Osteoblast (primary cell): ENCODE measurements at places on chromosomes 13 and 19. TPM values are rescaled to one million over a fixed set of nuclear protein-coding genes. Genes with fewer than 3 reads are reported as not detected.

DNA sequence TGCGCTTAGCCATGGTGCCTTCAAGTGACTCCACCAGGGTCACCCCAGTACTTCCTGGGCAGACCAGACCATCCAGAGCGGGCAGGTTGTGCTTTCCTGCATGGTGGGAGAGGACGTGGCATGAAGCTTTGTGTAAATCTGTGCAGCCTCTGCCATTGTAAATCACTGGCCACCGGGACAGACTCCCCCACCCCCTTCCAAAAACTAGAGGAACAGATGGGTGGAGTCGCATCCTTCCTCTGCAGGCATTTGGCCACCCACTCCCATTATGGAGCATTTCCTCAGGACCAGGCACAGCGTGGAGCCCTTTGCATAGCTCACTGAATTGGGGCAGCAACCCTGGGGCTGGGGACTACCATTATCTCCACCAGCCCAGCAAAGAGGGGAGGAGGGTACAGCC, 8.2 kb downstream of the BCKDHA start:
- H3K27ac ChIP-seq: no peak overlapping the region
- no peaks in the 10 kb centered on the region for H3K36me3 ChIP-seq
- H3K4me1 ChIP-seq: peaks cover 8% of the 10 kb centered on the region
- DNase-seq: no peak
- no peaks in the 10 kb centered on the region for H3K27me3 ChIP-seq
- H3K4me3 ChIP-seq: no peak overlapping the region

- H3K4me1 ChIP-seq: peaks cover 4% of the 10 kb centered on the region
- H3K4me3 ChIP-seq: no peak overlapping the region
- peaks cover 6% of the 10 kb centered on the region for H3K36me3 ChIP-seq
Observed at GRCh38 chr13:41858780-41859179, 102.1 kb downstream of the VWA8 start.

Gene NCR1
- total RNA-seq: 0.36 and 0.59 TPM in 2 replicates

DNA sequence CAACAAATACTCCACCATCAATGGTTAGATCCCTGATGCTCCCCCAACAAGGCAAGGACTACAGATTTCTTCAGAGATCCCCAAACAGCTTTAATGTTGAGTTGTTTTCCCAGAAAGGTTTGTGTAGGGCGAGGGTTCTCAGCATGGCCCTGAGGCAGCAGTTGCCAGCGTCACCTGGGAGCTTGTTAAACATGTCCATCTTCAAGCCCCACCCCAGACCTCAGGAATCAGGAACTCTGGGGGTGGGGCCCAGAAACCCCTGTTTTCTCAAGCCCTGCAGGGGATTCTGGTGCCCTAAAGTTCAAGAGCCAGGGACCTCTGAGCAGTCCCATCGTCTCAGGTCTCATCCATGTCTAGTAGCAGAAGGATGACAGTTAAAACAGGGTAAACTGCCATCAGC, 9.6 kb downstream of the EFNB2 start:
- H3K4me3 ChIP-seq: no peak overlapping the region
- no peak for DNase-seq
- peaks cover 3% of the 10 kb centered on the region for H3K36me3 ChIP-seq
- no peak overlapping the region for H3K27ac ChIP-seq

Gene SPART
- total RNA-seq: 102 and 112 TPM in 2 replicates

Gene ADM5
- total RNA-seq: under 0.01 and 0.29 TPM in 2 replicates

DNA sequence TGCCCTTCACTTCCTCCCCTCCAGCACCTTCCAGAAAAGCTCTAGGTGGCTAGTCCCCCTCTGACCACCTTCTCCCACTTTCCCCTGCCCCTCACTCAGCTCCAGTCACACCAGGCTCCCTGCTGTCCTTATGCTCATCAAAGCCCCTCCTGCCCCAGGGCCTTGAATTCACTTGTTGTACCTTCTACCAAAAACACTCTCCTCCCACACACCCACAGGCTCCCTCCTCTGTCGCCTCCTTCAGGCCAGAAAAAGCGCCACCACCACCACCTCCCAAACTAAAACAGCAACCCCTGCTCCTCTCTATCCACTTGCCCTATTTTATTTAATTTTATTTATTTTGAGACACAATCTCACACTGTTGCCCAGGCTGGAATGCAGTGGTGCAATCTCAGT, 4.8 kb upstream of the CEACAM16 start:
- H3K27ac ChIP-seq: no peak overlapping the region
- H3K4me3 ChIP-seq: no peak overlapping the region
- peak; percentile 58 for DNase-seq
- H3K36me3 ChIP-seq: no peaks in the 10 kb centered on the region
- H3K4me1 ChIP-seq: peaks cover 14% of the 10 kb centered on the region
- H3K27me3 ChIP-seq: no peaks in the 10 kb centered on the region

DNA sequence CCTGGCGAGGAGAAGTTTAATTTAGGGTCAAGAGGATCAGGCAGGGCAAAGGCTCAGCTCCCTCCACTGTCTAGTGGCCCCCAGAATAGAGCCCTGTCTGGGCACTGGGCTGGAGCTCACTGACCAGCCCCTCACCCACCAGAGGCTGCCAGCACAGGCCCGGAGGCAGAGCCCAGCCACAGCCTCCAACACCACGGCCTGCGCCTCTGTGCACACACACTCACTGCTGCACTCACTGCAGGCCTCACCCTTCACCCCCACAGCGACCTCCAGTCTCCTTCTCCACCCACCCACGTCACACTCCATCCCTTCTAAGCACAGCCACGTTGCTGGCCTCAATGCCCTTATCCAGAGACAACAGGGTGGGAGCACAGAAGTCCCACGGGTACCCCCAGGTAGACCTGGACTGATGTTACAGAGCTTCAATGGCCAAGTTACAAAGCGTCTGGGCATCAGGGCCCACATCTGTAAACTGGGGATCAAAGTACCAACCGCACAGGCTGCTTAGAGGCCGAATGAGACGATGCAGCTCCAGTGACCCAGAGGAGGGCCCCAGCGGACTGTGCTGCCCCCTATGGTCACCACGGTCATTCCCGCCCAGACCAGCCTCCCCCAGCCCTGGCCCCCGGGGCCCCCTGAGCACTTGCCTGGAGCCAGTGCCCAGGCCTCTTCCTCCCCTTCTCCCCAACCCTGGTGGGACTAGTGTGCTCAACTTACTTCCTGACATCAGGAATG, 4.5 kb upstream of the PRKD2 start:
- H3K4me3 ChIP-seq: no peak overlapping the region
- H3K36me3 ChIP-seq: peaks cover 73% of the 10 kb centered on the region
- H3K4me1 ChIP-seq: no peaks in the 10 kb centered on the region
- peak; percentile 81 for DNase-seq
- H3K27ac ChIP-seq: no peak overlapping the region

Gene CCDC70
- not detected in 2 replicates for total RNA-seq

DNA sequence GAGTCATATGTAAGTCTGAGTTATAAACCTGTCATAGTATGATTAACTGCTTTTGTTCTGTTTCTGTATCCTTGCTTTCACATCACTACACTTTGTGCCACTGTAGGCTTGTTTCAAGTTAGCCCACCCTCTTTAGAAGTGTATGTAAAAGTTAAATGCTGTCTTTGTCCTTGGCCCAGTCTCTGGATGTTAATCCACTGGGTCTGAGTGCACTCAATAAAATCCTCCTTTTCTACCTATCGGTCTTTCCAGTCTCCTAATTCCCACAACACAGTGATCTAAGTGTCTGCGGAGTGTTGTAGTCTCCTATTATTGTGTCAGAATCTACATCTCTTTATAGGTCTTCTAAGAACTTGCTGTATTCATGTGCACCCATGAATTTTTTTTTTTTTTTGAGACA, 14.1 kb downstream of the ZNF429 start:
- H3K4me3 ChIP-seq: no peak overlapping the region
- H3K36me3 ChIP-seq: peaks cover 26% of the 10 kb centered on the region
- no peaks in the 10 kb centered on the region for H3K4me1 ChIP-seq
- H3K27me3 ChIP-seq: no peaks in the 10 kb centered on the region

DNA sequence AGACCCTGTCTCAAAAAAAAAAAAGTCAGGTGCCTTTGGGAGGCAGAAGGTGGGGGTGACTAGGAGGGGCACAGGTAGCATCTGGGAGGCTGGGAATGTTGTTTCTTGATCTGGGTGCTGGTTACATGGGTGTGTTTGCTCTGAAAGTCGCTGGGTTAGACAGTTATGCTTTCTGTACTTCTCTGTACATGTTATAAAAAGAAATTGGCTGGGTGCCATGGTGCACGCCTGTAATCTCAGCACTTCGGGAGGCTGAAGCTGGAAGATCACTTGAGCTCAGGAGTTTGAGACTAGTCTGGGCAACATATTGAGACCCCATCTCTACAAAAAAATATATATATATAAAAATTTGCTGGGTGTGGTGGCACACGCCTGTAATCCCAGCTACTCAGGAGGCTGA, 15.1 kb downstream of the NOSIP start:
- H3K36me3 ChIP-seq: no peaks in the 10 kb centered on the region
- no peak overlapping the region for H3K4me3 ChIP-seq
- H3K27ac ChIP-seq: no peak overlapping the region
- H3K4me1 ChIP-seq: peaks cover 6% of the 10 kb centered on the region

DNA sequence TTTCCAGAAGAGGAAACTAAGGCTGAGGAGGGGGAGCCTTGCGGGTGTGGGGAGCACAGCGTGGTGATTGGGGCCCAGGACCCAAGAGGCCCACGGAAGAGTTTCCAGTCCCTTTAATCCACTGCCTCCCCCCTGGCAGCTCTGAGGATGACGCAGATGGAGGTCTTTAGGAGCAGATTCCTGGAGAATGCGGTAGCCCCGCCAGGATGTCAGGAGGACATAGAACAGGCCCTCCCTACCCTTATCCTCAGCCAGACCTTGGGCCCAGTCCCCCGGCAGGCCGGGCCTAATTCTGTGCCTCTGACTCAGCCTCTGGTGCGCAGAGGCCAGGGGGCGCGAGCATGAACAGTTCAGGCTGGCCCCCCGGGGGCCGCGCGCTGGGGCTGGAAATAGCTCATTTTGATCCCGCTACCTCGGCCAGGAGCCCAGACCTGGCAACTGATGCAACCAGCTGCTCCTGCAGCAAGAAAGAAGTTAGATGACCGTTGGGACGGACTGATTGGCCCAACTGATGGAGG, 461 bp upstream of the HSPB6 start:
- peak; percentile 97 for DNase-seq
- peak overlapping the region; percentile 76 for H3K4me3 ChIP-seq
- H3K27me3 ChIP-seq: no peaks in the 10 kb centered on the region
- H3K36me3 ChIP-seq: peaks cover 37% of the 10 kb centered on the region
- peaks cover 32% of the 10 kb centered on the region for H3K4me1 ChIP-seq

Gene NANOS3
- 0.59 TPM in 1 of 2 replicates, not detected in the other for total RNA-seq

DNA sequence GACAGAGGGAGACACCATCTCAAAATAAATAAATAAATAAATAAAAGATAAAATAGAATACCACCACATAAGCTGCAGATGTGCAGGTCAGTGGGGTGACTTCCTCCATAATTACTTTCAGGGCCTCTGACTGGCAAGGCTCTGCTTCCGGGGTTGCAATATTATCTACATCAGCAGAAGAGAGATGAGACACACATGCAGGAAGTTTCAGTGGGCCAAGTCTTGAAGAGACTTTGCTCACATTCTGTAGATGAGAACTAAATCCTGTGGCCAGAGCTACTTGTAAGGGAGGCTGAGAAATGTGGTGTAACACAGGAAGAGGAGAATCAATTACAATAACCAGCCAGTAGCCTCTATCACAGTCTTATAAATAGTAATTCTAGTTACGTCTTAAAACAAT, 89.9 kb upstream of the MAB21L1 start:
- DNase-seq: no peak
- H3K4me1 ChIP-seq: no peaks in the 10 kb centered on the region
- no peaks in the 10 kb centered on the region for H3K36me3 ChIP-seq
- H3K4me3 ChIP-seq: no peak overlapping the region
- H3K27ac ChIP-seq: no peak overlapping the region

- H3K27me3 ChIP-seq: no peaks in the 10 kb centered on the region
- peaks cover 23% of the 10 kb centered on the region for H3K4me1 ChIP-seq
- no peak for DNase-seq
- peak overlapping the region; percentile 95 for H3K4me3 ChIP-seq
- peaks cover 3% of the 10 kb centered on the region for H3K36me3 ChIP-seq
- H3K27ac ChIP-seq: peak overlapping the region; percentile 98
Observed at GRCh38 chr19:5719274-5719960, 529 bp downstream of the LONP1 start.

DNA sequence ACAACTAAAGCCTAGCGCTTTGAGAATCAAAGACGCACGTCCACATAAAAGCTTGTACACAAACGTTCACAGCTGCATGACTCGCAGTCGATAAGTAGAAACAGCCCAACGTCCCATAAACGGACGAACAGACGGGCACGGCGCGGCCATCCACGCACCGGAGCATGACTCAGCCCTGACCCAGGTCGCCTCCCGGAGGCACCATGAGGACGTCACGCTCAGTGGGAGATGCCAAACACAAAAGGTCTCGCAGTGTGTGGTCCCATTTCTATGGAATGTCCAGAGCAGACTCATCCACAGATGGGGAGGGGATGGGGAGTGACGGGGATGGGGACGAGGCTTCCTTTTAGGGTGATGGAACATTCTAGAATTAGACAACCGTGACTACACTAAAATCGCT, 9.4 kb downstream of the POLRMT start:
- peak; percentile 99 for DNase-seq
- peaks cover 6% of the 10 kb centered on the region for H3K4me1 ChIP-seq
- peak overlapping the region; percentile 69 for H3K27ac ChIP-seq
- no peaks in the 10 kb centered on the region for H3K27me3 ChIP-seq
- no peak overlapping the region for H3K4me3 ChIP-seq

DNA sequence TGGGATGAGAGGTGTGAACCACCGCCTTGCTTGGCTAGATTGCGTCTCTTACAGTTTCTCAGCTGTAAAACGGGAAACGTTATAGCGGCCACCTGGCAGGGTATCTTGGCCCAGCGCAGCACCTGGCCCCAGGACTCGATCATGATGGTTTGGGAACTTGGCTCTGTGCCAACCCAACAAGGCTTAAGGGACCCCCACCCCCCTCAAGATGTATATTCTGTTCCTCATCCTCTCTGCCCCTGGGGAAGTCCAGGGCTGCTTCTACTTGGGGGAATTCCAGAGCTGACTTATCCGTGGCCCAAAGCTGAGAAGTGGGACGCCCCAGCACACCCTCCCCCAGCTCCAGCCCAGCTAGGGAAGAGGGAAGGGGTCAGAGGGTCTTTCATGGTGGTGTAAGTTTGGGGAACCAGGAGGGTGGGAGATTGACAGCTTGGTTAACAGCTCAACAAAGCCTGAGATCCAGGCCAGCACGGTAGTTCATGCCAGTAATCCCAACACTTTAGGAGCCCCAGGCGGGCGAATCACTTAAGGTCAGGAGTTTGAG, 695 bp downstream of the ICAM1 start:
- peaks cover 11% of the 10 kb centered on the region for H3K4me1 ChIP-seq
- no peaks in the 10 kb centered on the region for H3K27me3 ChIP-seq
- peak; percentile 58 for DNase-seq
- H3K4me3 ChIP-seq: peak overlapping the region; percentile 66
- no peak overlapping the region for H3K27ac ChIP-seq

- no peak overlapping the region for H3K4me3 ChIP-seq
- H3K36me3 ChIP-seq: no peaks in the 10 kb centered on the region
- H3K27me3 ChIP-seq: peaks cover 7% of the 10 kb centered on the region
- no peak overlapping the region for H3K27ac ChIP-seq
- DNase-seq: no peak
Observed at GRCh38 chr13:26529441-26529840, 28.0 kb upstream of the WASF3 start.
